ENCODE measurements at places on chromosomes 2 and 18.

- no peak for DNase-seq
These were observed 51.2 kb upstream of the ADAM23 start for GRCh38 chr2:206392118-206392517.

- no peak for DNase-seq
These were observed 104.3 kb upstream of the CCDC195 start for GRCh38 chr2:224820283-224820991.

DNA sequence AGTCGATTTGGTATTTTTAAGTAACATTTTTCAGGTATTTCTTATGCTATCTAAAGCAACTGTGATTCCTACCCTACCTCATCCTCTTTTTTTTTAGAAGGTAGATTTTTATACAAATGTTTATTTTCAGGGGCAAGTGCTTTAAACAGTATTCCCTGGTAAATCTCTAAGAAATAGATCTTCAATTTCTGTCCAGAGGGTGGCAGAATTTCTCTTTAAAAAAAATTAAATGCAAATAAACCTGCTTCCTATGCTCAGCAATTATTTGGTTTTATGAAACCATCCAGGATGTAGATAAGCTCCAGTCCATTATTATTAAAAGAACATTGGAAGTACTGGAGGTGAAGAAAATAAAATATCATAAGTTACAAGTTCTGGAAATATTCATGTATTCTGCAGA is 191.9 kb downstream of the MYO3B start:
- no peak for DNase-seq

- no peak for DNase-seq
These were observed 68.5 kb upstream of the ITGA6 start for GRCh38 chr2:172358691-172359556.

GRCh38 chr2:197045115-197045514 is 118.6 kb upstream of the PGAP1 start:
- no peak for DNase-seq
